ENCODE measurements at places on chromosomes 13 and 19.
A peak's percentile ranks its signal among the peaks of the same experiment; 100 is the strongest.

- DNase-seq = peak; percentile 62
Measured at GRCh38 chr19:40221858-40222619, 3.9 kb upstream of the TTC9B start.

DNA sequence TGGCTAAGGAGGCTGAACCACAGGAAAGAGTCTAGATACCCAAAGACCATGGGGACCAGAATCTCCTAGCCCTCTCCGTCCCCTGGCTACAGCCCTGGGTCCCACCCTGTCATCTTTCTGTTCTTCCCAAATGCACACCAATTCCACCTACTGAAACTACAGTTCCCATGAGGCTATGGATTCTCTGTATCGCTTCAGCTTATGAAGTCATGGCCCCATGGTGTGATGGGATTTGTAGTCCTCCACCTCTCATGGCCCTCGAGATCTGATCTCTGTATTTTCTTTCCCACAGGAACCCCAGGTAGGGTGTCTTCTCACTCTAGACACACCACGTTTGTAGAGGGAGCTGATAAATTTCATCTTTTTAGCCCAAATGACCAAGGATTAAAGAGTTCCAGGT is 11.8 kb downstream of the PTPRH start:
- no peak for DNase-seq

GRCh38 chr19:54169149-54169740 is 3.7 kb downstream of the TMC4 start:
- DNase-seq = no peak

DNA sequence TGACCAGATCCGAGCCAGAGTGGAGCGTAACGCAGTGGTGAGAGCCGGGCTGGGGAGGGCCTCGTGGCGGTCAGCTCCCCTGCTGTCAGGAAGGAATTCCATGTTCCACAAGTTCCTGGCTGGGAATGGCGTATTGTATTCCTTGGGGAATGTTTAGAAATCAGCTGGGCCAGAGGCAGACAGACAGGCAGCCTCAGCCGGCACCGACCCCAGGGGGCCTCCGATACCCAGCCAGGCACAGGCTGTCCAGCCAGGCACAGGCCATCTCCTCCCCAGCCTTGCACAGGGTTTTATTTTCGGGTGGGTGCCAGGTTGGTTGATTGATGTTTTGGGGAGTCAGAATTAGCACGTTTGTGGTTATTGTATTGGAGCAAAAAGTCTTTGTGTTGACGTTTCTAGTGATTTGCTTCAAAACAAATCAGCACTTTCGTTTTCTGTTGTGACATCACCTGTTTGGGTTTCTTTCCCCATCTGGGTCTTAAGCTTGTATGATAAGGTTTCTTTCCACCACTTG is 126.6 kb upstream of the MCF2L start:
- no peak for DNase-seq

- no peak for DNase-seq
Measured at GRCh38 chr19:39299404-39299803, 3.2 kb downstream of the IFNL1 start.
